HT-29 (cell line): ENCODE measurements at places on chromosomes 3 and 15.
A peak's percentile ranks its signal among the peaks of the same experiment; 100 is the strongest.

- no peak for DNase-seq
These were observed 13.5 kb downstream of the OCA2 start for GRCh38 chr15:28085489-28086174.

DNA sequence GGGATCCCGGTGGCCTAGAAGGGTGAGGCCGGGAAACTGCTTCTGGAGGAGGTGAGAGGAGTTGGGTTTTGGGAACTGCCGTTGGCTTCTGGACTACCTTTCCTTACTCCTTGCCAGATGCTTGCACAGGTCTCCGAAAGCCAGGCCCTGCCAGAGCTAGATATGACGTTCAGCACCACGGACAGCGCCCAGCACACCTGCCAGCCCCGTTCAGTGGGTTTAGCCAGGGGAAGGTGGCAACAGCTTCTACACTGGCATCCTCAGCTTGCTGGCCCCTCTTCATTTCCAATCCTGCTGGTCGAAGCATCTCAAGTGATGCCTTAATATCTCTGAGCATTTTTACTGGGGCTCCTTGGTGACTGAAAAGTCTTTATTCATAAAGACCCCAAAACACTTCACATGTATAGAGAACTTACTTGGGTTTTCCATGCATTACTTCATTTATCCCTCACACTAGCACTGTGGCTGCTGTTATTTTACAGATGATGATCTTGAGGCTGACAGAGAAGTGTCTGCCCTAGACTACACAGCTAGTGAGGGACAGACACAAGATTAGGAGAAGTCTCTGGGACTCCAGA is 21.9 kb downstream of the HCN4 start:
- DNase-seq, result peak; percentile 82

DNA sequence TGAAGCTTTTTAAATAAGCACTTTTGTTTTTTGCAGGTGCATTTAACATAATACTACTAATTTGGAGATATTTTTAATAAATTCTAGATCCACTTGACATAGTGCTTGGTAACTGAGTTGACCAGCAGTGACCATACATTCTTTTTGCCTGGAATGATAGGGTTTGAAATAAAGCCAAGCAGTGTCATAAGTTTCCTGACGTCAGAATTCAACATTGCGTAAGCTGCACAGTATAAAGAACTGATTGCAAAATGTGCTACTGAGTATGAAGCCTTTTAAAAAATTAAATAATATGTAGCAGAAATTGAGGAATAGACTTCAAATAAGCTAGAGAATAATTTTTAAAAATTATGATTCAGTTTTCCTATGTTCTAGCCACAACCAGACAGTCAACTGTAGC is 454.6 kb upstream of the ARPP21 start:
- DNase-seq, result no peak

DNA sequence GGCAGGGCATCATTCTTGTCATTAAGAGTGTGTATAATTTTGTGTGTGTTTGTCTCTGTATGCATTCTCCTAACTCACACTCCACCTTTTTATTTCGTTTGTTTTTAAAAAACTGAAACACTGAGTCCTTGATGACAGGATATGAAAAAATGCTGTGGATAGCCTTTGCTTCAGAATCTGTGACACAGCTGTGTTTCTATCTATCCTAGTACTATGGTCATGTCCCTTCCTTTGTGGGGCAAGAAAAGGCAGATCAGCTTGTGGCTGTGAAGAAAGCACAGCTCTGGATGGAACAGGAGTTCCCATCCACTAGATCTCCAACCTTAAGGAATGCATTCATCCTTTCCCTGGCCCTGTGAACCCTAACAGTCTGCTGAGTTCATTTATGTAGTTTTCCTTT is 60.3 kb downstream of the OTOL1 start:
- DNase-seq, result no peak

GRCh38 chr15:72147418-72147817 is 29.2 kb downstream of the SENP8 start:
- DNase-seq, result no peak

GRCh38 chr3:191944835-191945234 is 483.9 kb downstream of the PYDC2 start:
- no peak for DNase-seq

- DNase-seq, result no peak
These were observed 187.1 kb downstream of the ITPR1 start for GRCh38 chr3:4680227-4680691.

DNA sequence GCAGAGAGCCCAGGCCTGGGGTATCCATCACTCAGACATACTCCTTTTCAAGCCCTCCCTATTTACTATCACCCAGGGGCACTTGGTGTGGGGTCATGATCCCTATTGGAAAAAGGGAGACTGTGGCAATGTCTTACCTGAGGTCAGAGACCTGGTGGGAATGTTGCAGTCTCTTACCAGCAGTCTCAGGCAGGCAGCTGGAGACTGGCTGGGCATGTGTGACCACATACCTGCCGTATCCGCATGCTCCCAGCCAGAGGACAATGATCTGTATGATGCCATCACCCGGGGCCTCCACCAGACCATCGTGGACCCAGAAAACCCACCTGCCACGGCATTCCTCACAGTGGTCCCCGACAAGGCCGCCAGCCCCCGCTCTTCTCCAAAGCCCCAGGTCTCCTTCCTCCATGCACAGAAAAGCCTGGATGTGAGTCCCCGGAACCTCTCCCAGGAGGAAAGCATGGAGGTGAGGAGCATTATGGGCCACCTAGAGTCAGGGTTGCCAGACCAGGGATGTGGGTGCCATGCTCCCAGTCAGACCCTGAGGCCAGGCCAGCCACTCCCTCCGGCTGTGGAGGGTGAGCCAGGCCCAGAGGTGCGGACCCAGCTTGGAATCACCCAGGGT is 5.9 kb downstream of the SH2D7 start:
- DNase-seq, result no peak

DNA sequence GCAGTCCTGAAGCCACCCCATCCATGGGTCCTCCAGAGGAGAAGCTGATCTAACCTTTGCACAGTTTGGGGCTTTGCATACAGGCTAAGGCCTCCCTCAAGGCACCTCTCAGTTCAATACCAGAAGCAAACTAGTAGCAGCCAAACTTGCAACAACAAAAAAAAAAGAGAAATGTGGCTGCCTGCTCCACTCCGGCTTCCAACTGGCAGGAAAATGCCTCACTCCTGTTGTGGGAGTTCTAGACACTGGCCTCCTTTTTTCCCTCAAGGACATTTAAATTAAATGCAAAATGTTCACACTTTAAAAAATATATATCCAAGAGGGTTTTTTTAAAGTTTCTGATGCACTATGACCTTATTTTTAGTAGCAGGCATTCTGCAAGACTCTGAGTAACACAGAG is 216.0 kb upstream of the TPM1 start:
- DNase-seq, result no peak

DNA sequence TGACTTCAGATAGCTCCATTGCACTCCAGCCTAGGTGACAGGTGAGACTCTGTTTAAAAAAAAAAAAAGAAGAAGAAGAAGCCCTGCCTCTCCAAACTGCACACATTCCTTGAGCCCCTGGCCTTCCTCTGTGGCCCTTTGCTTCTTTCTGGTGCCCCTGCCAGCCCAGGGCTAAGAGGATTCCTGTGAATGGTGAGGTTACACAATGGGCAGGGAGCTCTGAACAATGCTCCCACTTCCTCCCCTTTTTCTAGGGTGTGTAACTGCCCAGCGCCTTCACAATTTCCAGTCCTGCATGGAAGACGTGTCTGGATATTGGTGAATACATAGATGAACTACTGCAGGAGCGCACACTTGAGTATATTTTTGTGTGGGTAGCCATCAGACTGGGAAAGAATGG is 3.6 kb upstream of the AMOTL2 start:
- DNase-seq, result no peak

DNA sequence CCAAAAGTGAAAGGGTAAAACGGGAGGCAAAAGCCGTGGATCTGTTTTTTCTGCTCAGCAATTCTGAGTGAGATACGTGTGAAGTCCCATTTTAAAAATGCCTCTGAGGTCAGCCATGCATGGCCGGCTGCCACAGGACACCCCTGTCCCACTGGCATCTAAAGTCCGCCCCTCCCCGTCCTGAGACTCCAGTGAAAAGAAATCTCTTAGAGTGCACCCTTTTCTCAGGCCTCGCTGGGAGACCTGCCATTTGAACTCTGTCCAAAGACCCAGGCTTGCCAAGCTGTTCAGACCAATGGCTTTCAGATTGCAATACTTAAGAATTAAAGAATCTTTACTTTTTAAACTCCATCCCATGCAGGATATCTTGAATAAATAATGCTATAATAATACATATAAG is 61.0 kb upstream of the SLC24A5 start:
- no peak for DNase-seq

GRCh38 chr15:78830514-78831228 is 19.4 kb upstream of the ADAMTS7 start:
- no peak for DNase-seq

DNA sequence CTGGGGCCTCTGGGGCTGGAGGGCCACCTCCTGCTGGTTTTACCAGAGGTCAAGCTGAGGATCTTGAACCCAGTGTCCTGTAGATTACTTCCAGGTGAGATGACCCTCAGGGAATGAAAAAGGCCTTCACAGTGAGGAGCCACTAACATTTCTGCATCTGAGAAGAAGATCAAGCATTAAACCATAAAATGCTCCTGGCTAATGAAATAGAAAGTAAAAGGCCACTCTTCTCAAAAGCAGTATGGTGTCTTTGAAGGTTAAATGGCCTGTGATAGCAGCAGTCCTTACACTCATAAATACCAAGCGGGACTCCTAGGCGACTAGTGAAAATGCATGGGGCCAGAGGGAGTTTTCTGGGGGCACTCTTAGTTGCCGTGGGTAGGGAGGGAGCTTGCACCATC is 47.0 kb upstream of the RGMA start:
- no peak for DNase-seq

DNA sequence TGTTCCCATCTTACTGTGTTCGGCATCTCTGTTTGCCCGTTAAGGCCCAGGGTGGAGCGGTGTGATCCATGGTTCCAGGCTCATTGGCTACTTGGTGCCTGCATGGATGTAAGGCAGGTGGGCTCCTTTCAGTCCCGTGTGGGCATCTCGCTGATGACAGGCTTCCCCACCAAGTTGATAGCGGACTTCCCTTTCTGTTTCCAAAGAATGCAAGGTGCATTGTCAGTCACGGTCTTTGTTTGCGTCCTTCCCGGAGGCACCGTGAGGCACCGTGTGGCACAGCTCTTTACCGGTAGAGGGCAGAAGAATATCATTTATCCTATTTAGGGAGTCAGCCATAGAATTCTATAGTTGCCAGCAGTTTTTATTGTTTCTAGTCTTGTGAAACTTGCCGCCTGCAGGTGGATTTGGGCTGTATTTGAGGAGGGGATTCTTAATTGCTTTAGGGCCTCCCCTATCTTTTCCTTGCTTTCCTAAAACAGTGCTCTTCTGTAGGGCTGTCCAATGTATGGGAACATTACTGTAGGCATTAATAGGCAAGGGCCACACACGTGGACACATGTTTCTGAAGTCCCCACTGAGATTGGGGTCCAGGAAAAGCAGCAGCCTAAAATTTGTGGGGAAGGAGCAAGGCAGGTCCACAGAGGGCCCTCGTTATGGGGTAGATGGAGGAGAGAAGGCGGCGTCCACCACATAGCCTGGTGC is 244.1 kb downstream of the SLCO3A1 start:
- DNase-seq, result peak; percentile 72

DNA sequence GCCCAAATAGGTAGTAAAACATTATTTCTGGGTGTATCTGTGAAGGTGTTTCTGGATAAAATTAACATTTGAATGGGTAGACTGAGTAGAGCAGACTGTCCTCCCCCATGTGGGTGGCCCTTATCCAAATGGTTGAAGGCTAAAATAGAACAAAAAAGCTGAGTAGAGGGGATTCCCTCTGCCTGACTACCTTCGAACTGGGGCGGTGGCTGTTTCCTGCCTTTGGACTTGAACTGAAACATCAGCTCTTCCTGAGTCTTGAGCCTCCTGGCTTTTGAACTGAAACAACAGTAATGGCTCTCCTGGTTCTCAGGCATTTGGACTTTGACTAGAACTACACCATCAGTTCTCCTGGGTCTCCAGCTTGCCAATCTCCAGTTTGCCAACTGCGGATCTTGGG is 4.4 kb upstream of the GPR176 start:
- no peak for DNase-seq

DNA sequence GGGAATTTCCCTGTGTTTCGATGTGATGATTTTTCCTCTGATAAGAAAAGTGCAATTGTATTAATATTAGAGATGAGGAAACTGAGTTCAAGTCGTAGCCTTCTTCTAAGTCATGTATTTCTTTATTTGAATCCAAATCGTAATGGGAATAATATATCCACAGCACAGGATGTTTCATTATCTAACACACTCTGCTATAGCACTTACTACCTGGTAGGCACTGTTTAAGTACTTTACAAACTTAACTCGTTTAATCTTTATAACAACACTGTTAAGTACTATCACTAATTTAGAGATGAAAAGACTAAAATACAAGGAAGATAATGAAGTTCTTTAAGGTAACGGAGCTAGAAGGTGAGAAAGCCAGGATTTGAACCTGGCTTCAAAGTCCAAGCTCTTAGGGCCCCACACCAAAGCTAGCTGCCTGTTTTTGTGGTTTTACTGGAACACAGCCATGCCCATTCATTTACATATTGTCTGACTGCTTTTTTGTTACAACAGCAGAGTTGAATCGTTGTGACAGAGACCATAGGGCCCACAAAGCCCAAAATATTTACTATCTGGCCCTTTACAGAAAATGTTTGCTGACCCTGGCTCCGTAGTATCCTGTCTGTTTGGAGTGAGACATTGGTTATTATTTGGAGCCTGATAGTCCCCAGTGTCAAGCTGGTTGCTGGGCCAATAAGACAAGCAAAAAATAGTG is 9.6 kb upstream of the ATP13A3 start:
- DNase-seq, result no peak

- no peak for DNase-seq
These were observed 3.0 kb downstream of the CCR8 start for GRCh38 chr3:39332525-39332924.

DNA sequence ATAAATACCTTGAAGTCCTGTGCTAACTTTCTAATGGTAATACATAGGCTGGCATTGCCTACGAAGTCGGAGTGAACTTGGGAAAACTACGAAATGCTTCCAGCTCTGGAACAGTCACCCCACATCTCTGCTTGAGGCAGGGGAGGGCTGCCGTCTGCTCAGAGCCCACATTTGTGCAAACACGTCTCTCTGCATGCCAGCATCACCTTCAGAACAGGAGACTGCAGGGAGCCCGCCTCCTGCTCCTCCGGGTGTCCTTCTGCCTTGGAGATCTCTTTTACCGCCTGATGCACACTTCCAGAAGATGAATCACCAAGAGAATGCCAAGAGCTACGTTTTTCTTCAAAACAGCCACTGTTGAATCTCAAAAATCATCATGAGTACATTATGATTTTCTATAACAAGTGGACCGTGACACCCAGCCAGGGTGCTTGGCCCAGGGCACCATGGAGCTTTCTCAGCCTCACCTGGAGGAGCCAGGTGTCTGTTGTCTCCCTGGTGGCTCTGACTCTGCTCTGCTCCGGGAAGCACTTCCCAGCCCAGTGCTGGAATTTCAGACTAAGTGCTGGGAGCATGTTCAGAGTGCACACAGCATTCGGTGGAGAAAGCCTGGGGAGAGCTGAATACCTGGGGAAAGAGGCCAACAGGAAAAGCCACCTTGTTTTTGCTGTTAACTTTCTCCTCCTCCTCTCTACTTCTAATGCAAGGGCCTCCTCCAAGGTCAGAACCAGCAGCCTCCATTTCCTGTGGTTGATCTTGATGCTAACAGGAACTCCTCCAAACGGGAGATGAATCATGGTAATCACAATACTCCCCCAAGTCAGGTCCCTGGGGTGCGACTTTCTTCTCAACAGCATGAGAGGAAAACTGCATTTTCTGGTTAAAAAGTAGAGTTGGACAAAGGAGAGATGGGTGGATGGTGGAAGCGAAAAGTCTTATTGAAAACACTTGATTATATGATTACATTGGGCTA is 467.7 kb downstream of the GABRG3 start:
- no peak for DNase-seq
